Epithelial cell of prostate (primary cell): ENCODE measurements at places on chromosomes 12 and 14.

DNA sequence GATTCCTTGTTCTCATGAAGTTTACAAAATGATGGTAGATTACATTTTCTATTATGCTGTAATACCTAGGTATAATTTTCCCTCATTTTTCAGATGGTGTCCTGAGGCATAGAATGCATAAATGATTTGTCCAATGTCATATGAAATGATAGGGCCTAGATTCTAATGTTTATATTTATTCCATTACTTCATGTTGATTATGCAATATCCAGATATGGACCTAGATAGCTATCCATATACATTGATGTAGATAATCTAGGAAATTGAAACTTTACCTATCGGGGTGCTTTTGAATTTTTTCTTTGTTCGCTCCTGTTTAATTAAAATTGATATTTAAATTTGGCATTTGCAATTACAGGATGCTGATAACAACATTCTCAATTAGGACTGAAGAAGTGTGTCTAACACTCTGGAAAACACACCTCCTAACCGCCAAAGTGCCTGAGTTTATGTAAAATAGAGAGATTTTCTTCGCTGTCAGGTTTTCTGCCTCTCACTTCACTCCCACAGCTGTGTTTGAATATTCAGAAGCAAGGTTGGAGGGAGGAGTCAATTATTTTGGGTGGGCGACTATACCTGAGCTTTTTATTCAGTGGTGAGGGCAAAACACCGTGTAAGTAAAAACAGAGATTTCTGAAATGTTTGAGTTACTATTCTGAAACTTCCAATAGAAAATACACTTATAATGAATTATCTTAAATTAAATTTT, 164.4 kb upstream of the ATP2B1 start:
- DNase-seq = no peak

DNA sequence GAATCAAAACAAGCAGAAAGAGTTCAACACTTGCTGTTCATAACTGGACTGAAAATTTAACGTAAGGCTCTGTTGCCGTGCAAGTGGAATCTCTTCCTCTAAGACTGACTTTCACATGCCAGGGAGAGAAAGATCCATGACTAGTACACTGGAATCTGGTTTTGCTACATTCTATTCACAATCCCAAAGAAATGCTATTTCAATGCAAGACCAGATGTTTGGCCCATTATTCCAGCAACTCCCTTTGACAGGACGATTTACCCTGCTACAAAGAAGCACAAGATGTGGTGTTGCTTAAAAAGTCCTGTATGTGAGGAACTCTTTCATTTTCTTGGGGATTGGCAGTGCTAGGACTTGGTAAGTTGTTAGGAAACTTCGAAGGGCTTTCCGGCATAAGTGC, 17.4 kb downstream of the RFC5 start:
- DNase-seq = no peak

DNA sequence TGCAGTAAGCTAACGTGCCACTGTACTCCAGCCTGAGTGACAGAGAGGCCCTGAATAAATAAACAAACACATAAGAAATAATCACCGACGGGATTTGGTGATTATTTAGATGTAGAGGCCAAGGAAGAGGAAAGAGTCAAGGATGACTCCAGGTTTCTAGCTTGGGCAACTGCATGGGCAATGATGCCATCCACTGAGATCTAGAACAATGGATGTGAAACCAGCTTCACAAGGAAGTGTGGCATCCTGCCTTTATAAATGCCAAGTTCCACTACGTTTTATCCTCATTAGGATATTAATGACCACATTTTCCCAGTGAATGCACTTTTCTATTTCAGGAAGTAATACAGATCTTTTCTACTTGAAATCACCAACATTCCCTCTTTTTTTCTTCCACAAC, 10.9 kb upstream of the PTGER2 start:
- no peak for DNase-seq

DNA sequence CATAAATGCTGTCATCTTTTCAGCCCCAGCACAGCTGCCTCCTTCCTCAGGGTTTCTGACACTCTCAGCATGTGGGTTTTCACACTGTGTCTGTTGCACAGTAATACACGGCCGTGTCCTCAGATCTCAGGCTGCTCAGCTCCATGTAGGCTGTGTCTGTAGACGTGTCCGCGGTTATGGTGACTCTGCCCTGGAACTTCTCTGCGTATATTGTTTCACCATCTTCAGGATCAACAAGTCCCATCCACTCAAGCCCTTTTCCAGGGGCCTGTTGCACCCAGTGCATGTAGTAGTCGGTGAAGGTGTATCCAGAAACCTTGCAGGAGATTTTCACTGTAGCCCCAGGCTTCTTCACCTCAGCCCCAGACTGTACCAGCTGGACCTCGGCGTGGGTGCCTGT, 1210.6 kb downstream of the TMEM121 start:
- no peak for DNase-seq

- DNase-seq = no peak
Measured at GRCh38 chr14:57380935-57381334, 9.5 kb upstream of the NAA30 start.

GRCh38 chr12:53592426-53592825, 33.8 kb downstream of the ATF7 start:
- DNase-seq = no peak

DNA sequence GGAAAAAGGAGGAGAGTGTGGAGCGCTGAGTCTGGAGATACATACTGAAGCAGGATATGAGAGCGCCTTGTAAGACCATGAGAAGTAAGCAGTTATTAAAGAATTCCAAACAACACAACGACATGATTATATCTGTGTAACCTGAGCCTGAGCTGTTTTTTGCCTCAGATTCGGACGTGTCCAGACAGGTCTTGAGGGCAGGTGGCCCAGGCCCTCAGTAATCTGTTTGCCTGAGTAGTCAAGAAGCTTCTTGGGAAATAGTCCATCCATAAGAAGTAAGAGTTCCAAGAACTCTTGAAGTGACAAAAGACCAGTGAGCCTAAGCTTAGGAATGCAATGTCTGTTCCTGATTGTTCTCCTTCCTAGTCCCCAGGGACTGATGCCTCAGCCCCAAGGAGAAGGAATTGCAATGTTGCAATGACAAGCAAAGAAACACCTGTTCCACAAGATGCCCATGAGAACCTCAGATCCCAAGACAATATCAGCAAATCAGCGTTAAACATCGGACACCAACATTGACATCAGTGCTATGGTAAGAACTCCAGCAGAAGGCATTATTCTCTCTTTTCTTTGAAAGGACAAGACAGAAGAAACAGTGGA, 34.7 kb upstream of the ADAMTS20 start:
- peak; percentile 37 for DNase-seq

- DNase-seq = no peak
Measured at GRCh38 chr12:93230326-93230720, 147.4 kb upstream of the NUDT4 start.

DNA sequence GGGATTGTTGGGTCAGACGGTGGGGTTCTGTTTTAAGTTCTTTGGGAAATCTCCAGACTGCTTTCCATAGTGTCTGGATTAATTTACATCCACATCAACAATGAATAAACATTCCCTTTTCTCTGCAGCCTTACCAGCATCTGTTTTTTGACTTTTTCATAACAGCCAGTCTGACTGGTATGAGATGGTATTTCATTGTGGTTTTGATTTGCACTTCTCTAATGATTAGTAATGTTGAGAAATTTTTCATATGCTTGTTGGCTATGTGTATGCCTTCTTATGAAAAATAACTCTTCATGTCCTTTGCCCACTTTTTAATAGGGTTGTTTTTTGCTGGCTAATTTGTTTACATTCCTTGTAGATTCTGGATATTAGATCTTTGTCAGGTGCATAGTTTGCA, 140.8 kb upstream of the CNTN1 start:
- DNase-seq = no peak
